ENCODE measurements at places on chromosomes 16 and 17.

DNA sequence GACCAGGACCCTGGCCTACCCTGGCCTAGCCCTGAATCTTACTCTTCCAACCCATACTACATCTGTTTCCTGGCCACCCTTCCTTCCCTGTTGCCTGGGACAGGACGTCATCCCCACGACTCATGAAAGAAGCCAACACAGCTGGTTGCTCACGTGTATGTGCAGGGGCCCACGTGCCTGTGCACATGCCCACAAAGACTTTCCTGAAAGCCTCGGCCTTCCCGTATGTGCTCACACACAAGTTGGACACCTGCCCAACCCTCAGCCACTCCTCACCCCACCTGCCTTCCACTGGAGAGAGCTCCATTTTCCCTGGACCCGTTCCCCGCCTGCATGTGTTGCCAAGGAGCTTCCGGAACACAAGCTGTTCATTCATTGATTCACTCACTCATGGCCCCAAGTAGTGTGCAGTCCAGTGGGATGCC is 7.0 kb downstream of the PLXDC1 start:
- DNase-seq = no peak

DNA sequence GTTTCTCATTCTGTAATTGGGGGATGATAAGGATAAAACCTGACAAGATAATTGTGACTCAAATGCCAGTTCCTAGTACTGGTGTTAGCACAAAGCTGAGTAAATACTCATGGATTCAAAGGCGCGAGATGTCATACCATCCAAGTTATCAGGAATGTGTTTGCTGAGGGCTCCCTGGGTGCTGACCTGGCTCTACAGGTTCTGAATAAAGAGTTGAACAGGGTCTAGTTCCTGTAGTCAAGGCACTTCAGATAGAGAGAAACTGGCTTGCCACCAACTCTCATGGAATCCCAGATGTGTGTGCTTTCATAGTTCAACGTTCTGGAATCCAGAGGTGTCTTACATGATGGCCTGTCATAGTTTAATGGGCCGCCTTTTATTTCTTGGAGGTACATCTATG is 141.6 kb downstream of the PRKCA start:
- DNase-seq = no peak

DNA sequence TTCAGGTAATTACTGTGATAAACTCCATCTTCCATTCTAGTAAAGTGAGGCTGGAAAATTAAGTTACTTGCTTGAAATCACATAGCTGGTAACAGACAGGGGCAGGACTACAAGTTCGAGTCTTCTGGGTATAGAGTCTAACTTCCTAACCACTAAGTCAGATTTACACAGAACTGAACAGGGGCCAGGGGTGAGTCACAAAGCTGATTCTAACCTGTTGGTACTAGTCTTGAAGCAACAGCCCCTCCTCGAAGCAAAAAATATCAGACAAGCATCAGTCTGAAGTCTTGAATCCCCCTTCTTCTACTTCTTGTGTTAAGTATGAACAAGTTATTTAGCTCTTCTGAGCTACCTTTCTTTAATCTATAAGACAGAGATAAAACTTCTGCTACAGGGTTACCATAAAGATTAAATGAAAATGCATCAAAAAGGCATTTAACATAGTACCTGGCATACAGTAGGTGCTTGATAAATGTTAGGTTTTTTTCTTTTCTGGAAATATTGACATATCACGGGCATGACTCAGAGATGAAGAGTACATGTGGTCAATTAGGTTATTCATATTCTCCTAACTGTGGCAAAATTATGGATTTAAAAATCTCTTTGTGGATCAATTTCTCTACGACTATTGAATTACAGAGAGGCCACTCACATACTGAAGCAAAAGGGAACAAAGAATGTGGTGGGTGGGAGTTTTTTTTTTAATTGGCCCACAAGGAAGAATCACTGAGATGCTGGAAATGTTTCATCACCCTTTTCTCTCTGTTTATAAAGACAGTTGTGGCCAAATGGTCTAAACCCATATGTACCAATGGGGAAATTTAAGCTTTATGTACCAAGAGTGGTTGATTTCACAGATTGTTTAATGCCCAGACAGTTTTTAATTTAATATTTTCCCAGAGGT is 266.9 kb upstream of the DYNLRB2 start:
- no peak for DNase-seq

- DNase-seq = no peak
Measured at GRCh38 chr16:1322407-1322806, 11.0 kb upstream of the BAIAP3 start.

DNA sequence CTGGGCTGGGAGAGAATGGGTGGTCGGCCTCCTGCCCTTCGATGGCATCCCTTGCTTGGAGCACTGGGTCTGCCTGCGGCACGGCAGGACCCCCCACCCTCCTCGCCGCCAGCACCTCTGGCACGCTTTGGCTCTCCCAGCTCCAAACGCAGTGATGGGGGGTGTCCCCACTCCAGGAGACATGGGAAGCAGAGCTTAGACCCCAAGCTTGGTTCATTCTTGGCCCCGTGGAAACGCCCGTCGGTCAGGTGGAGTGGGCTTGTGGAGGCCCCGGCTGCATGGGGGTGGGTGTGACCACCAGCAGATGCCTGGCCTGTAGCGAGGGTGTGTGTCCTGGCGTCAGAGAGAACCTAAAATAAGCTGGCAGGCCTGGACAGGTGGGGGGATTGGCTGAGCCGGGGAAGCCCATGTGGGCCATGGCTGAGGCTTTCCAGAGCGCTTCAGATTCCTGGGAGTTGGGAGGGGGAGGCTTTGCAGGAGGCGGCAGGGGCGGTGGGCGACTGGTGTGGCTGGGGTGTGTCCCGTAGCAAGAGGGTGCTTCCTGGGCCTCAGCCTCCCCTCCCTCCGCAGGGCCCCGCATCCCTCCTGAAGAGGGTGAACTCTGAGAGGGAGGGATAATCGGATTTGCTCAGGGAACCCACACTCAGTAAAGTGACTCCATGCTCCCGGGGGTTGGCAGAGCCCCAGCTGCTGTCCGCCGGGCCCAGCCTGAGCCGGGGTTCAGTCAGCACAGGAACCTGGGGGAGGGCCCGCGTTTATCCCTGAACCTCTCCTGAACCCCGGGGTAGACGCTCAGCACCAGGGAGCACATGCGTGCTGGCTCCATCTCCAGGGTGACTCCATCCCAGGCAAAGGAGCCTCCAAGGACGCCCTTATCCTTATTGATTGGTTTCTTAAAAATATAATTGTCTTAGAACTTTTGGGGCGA is 3.4 kb downstream of the CACNA1H start:
- no peak for DNase-seq

- DNase-seq = no peak
Measured at GRCh38 chr17:37068266-37068665, 119.5 kb downstream of the AATF start.

- no peak for DNase-seq
Measured at GRCh38 chr17:81685108-81685507, 1.3 kb downstream of the HGS start.

GRCh38 chr17:82737967-82738877 is 2.8 kb downstream of the FN3K start:
- no peak for DNase-seq

GRCh38 chr16:88464447-88465318 is 11.6 kb downstream of the ZFPM1 start:
- no peak for DNase-seq

DNA sequence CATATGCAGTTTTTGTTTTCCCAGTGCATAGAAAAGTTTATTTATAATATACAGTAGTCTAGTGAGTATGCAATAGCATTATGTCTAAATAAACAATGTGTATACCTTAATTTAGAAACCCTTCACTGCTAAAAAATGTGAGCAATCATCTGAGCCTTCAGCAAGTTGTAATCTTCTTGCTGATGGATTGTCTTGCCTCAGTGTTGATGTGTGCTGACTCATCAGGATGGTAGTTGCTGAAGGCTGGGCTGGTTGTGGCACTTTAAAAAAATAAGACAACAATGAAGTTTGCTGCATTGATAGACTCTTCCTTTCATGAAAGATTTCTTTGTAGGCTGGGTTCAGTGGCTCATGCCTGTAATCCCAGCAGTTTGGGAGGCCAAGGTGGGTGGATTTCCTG is 13.9 kb upstream of the CAPNS2 start:
- DNase-seq = no peak

Data from right renal cortex interstitium (tissue), 3 donors.